ENCODE measurements at places on chromosomes 1 and 21.

- no peak for DNase-seq
Measured at GRCh38 chr1:83766241-83766691, 232.7 kb downstream of the TTLL7 start.

DNA sequence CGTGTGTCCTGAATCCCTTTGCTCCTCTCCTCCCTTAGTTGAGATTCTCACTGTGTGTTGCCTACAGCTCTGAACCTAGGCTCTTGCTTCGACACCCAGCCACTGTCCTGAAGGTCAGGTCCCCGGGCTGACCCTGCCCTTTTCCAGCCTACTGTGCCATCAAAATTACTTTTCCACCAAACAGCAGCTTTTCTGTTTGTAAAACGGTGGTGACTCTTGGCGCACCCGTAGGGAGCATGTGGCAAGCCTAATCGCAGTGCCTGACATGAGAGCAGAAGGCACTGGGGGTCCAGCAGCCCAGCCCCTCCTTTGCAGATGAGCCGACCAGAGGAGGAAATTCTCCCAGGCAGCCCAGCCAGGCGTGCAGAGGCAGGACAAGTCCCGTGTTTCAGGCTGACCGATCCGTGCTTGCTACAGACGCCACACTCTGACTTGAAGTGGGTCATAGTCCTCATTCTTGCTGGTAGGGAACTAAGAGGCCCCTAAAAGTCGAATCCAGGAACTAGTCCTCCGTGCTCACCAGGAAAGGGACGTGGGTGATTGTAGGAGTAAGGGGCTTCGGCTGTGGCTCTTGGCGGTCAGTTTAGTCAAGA is 6.8 kb downstream of the GPR137B start:
- DNase-seq = no peak

- DNase-seq = no peak
Measured at GRCh38 chr1:6450943-6451373, 15.0 kb downstream of the TNFRSF25 start.

DNA sequence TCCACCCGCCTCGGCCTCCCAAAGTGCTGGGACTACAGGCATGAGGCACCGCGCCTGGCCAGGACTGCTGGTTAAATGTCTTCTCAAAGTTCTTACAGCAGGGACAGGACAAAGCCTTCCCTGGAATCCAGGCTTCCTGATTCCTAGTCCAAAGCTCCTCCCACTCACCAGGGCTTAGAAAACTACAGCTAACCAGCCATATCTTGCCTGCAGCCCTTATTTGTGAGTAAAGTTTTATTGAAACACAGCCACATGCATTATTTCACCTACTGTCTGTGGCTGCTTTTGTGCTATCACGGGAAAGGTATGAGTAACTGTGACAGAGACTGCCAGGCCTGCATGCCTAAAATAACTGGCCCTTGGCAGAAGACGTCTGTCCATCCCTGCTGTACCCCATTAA is 24.4 kb downstream of the TMCO4 start:
- no peak for DNase-seq

DNA sequence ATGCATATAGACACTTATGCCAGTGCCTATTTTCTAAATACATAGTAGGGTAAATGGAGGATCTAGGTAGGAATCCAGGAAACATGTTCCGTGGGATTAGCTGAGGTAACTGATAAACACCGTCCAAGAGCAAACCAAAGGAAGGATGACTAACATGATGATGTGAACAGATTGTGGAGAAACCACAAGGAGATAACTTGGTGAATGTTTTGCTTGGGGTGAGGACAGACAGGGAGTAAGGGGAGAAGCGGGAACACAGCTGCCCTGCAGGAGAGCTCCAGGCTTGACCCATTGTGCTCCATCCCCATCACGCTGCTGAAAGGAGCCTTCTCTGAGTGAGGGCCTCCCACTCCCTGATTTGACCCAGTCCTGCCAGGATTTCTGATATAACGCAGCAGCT is 87.0 kb upstream of the ZC3H11B start:
- no peak for DNase-seq

- no peak for DNase-seq
Measured at GRCh38 chr1:60875138-60875537, 207.2 kb upstream of the NFIA start.

- DNase-seq = no peak
Measured at GRCh38 chr21:39947031-39947430, 79.8 kb downstream of the PCP4 start.

DNA sequence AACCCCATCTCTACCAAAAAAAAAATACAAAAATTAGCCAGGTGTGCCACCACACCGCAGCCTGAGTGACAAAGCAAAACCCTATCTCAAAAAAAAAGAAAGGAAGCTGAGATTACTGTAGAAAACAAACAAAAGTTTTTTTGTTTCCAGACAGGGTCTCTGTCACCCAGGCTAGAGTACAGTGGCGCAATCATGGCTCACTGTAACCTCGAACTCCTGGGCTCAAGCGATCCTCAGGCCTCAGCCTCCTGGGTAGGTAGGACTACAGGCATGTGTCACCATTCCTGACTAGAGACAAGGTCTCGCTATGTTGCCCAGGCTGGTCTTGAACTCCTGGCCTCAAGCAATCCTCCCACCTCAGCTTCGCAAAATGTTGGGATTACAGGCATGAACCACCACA is 2.8 kb upstream of the PYGO2 start:
- DNase-seq = no peak

- DNase-seq = no peak
Measured at GRCh38 chr1:174222166-174222949, 63.0 kb downstream of the RABGAP1L start.

All from stimulated activated CD4-positive, alpha-beta T cell treated with anti-CD3 and anti-CD28 coated beads, TNF-alpha, amount 100 ng/mL, for 48 hours (primary cell).